Effector memory CD4-positive, alpha-beta T cell (primary cell): ENCODE measurements at places on chromosomes 4 and X.

GRCh38 chr4:152258804-152259708 is 276.8 kb downstream of the FBXW7 start:
- DNase-seq = no peak

GRCh38 chr4:7192252-7193029 is at the start of gene SORCS2:
TSS of gene SORCS2 (plus strand) at chr4:7192538.
- DNase-seq = no peak

GRCh38 chr4:90241008-90241407 is 113.8 kb downstream of the CCSER1 start:
- no peak for DNase-seq

- no peak for DNase-seq
Observed at GRCh38 chrX:116873671-116874070, 410.9 kb upstream of the CT83 start.

- no peak for DNase-seq
Observed at GRCh38 chrX:27254656-27255055, 208.5 kb downstream of the PPP4R3C start.

GRCh38 chr4:152185786-152186550 is 349.9 kb downstream of the FBXW7 start:
- DNase-seq = no peak

GRCh38 chr4:159216834-159217233 is 114.0 kb downstream of the RAPGEF2 start:
- no peak for DNase-seq

DNA sequence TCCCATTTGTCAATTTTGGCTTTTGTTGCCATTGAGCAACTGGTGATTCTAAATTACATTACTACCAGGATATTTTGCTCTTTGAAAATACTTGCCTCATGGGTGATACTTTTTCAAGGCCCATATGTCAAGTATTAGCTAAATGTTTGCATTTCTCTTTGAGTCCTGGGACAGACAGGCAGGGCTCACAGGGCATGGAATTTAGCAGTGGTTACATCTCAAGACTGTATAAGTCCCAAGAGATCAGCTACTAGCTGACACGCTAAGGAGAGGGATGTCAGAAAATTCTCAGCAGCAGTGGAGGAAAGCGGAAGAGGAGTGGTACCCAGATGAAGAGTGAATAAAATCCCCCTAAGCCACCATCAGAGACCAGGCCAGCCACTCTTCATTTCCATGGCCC is 224.9 kb downstream of the FRMPD4 start:
- no peak for DNase-seq

DNA sequence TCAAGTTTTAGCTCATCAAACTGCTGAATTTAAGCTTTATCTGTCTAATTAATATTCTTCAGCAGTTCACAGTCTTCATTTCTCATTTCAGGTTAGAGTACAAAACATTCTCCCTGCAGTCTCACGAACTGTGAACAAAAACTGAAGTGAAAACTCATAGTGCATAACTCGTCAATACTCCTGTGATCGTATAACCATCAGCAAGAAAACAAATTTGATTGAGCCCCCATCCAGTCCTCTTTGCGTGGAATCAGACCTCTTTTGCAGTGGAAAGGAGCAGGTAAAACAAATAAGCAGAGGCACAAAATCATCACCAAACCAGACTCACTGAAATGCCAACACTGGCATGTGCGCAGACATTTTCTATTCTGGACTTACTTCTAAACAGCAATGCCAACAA is 12.7 kb downstream of the ADAM29 start:
- DNase-seq = no peak

- DNase-seq = no peak
Observed at GRCh38 chrX:84216881-84217280, 28.9 kb upstream of the RPS6KA6 start.

DNA sequence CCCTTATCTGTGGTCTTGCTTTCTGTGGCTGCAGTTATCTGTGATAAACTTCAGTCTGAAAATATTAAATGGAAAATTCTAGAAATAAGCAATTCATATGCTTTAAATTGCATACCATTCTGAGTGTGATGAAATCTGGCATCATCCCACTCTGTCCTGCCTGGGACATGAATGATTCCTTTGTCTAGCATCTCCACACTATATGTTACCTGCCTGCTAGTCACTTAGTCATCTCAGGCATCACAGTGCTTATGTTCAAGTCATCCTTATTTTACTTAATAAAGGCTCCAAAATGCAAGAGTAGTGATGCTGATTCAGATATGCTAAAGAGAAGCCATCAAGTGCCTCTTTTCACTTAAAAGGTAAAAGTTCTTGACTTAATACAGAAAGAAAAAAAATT is 14.3 kb upstream of the RAB9B start:
- no peak for DNase-seq

- no peak for DNase-seq
Observed at GRCh38 chr4:124183231-124183630, 529.3 kb downstream of the ANKRD50 start.

DNA sequence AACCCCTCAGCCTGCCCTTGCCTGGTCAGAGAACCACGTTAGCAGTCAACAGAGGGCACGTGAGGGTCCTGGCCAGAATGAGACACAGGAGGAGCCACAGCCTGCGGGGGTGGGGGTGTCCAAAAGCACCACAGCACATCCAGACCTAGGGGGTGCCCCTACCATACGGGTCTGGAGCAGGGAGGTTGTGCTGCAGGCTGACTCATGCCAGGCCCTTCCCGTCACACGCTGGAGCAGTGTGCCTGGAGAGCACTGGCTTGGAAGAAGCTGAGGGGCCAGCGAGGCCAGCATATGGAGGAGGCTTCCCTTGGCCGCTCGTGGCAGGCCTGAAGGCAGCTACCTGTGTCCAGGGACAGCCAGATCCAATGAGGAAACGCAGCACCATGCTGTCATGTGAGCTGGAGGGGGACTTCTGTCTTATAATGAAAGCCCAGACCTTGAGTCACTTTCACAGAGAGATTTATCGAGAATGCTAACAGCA is 1.5 kb upstream of the IRAK1 start:
- DNase-seq = peak; percentile 16

DNA sequence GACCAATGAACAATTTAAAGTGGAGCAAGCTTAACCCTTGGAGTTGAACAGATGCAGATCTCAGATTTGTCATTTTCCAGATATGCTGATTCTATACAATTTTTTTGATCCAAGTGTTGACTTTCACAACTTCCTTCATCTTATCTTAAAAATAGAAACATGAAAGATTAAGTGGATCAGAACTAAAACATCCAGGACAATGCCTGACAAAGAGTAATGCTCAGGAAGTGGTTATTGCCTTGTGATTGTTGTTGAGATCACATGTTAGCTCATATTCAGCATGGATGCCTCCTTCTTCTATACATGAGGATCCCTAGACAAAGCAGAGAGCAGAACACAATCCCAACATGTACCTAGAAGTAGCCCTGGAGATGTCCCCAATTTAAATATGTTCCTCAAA is 160.9 kb downstream of the PPARGC1A start:
- no peak for DNase-seq
